ENCODE measurements at places on chromosomes 12 and 14. TPM values are rescaled to one million over a fixed set of nuclear protein-coding genes. Genes with fewer than 3 reads are reported as not detected.

- no peak overlapping the region for H3K4me3 ChIP-seq
- no peaks in the 10 kb centered on the region for H3K27me3 ChIP-seq
- no peaks in the 10 kb centered on the region for H3K4me1 ChIP-seq
- no peak for DNase-seq
Measured at GRCh38 chr12:110858848-110859247, 12.1 kb downstream of the CCDC63 start.

DNA sequence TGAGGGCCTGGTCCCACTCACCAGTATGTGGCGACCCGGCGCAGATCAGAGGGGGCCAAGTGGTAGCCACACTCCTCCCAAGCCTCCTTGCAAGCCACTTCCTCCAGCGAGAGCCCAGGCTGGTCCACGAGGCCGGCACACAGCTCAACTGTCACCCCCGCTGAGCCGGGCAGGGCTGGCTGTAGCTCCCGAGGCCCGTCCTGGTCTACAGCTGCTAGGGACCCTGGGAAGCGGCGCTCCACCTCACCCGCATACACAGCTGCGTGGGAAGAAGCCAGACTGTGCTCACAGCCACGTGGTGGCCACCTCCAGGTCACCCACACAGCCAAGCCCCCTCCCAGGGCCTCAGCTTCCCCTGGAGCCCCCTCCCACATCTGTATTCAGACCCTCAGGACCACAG lies 4.6 kb downstream of the NUDT14 start:
- H3K4me1 ChIP-seq = peaks cover 8% of the 10 kb centered on the region
- no peak overlapping the region for H3K27ac ChIP-seq
- no peaks in the 10 kb centered on the region for H3K36me3 ChIP-seq

DNA sequence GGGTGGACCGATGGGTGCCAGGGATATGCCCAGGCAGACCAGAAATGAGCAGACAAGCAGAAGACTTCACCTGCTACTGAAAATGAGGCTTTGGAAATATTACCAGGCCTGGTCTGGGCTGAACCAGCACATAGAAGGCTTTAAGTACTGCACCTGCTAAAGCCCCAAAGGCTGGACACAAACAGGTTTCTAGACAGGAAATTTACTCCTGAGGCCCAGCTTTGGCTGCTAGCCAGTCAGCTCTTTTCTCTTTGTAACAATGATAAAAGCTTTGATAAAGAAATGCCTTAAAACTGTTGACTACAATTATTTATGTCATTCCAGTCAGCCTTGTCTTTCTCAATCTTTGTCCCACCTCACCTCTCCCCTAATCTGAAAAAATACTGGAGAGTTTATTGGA lies 228.9 kb upstream of the EGLN3 start:
- H3K36me3 ChIP-seq = no peaks in the 10 kb centered on the region
- H3K27me3 ChIP-seq = no peaks in the 10 kb centered on the region
- no peak overlapping the region for H3K27ac ChIP-seq
- no peak for DNase-seq
- H3K4me3 ChIP-seq = no peak overlapping the region

- H3K27ac ChIP-seq = peak overlapping the region; percentile 46
- DNase-seq = peak; percentile 36
- H3K27me3 ChIP-seq = no peaks in the 10 kb centered on the region
- H3K36me3 ChIP-seq = no peaks in the 10 kb centered on the region
- no peak overlapping the region for H3K4me3 ChIP-seq
- peaks cover 24% of the 10 kb centered on the region for H3K4me1 ChIP-seq
Measured at GRCh38 chr14:90624732-90625400, 191.4 kb downstream of the TTC7B start.

DNA sequence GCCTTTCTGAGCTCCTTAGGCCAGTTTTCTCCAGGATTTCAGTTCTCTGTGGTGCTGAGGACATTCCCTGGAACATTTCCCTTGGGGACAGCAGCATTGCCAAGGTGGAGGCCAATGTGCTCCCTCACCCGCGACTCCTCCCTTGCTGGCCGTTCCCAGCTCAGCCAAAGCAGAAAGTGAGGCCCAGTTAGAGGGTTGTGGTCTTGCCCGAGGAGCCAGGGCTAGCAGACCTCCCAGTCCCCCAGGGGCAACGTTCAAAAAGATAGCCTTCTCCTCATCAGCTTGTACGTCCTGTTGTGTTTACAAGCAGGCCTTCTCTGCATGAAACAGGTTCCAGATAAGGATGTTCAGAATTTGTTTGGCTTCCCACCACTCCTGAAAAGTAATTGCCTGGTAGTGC lies 78.4 kb downstream of the SSPN start:
- peak overlapping the region; percentile 81 for H3K27ac ChIP-seq
- H3K4me1 ChIP-seq = peaks cover 31% of the 10 kb centered on the region
- no peak for DNase-seq
- H3K4me3 ChIP-seq = no peak overlapping the region

GRCh38 chr14:95833429-95833828 lies 43.2 kb upstream of the TUNAR start:
- no peaks in the 10 kb centered on the region for H3K36me3 ChIP-seq
- no peaks in the 10 kb centered on the region for H3K27me3 ChIP-seq
- H3K27ac ChIP-seq = no peak overlapping the region
- DNase-seq = no peak
- H3K4me1 ChIP-seq = no peaks in the 10 kb centered on the region

The KRT74 gene
- total RNA-seq = not detected

The SSTR1 gene
- 6.0 TPM for total RNA-seq

The RFX4 gene
- not detected for total RNA-seq

The SYNE3 gene
- 2.0 TPM for total RNA-seq

- no peaks in the 10 kb centered on the region for H3K36me3 ChIP-seq
- no peaks in the 10 kb centered on the region for H3K27me3 ChIP-seq
- DNase-seq = no peak
- no peaks in the 10 kb centered on the region for H3K4me1 ChIP-seq
- no peak overlapping the region for H3K27ac ChIP-seq
Measured at GRCh38 chr12:104656921-104657320, 200.2 kb downstream of the CHST11 start.

GRCh38 chr14:100778526-100778882 lies 47.4 kb upstream of the MEG3 start:
- no peaks in the 10 kb centered on the region for H3K27me3 ChIP-seq
- peaks cover 25% of the 10 kb centered on the region for H3K4me1 ChIP-seq
- no peak overlapping the region for H3K27ac ChIP-seq

- no peaks in the 10 kb centered on the region for H3K36me3 ChIP-seq
- H3K4me3 ChIP-seq = no peak overlapping the region
- H3K27ac ChIP-seq = no peak overlapping the region
- no peaks in the 10 kb centered on the region for H3K4me1 ChIP-seq
- no peaks in the 10 kb centered on the region for H3K27me3 ChIP-seq
Measured at GRCh38 chr12:45244561-45245343, 28.9 kb downstream of the ANO6 start.

GRCh38 chr12:96247563-96247962 lies 53.4 kb downstream of the ELK3 start:
- H3K4me1 ChIP-seq = no peaks in the 10 kb centered on the region
- H3K4me3 ChIP-seq = no peak overlapping the region
- no peaks in the 10 kb centered on the region for H3K27me3 ChIP-seq
- no peaks in the 10 kb centered on the region for H3K36me3 ChIP-seq
- H3K27ac ChIP-seq = no peak overlapping the region
- DNase-seq = no peak

The OTX2 gene
- total RNA-seq = not detected

The MYBPC1 gene
- total RNA-seq = 3.4 TPM

The NTF3 gene
- total RNA-seq = 5.0 TPM

The KRT2 gene
- total RNA-seq = not detected

The HOXC11 gene
- total RNA-seq = 1.5 TPM

DNA sequence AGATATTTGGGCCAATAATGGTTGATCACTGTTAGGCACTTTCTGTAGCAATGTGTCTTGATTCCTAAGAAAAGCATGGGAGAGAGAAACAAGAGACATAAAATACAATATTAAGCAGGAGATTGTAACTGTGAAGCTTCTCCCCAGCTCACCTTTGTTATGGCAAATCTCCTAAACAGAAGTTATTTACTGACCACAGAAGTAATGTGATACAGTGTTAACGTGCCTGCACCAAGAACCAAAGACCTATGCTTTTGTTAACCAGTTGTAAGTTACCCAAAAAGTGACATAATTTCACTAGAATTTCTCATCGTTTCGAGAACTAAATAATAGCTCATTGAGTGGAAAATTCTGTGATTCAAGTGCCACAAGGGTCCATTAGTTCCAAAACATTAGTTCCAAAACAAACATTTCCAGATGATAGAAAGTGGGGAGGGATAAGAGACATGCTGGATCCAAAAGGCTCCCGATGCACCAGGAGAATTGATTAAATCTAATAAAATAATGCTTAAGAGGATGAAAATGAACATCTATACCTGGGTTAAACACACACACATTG lies 14.3 kb downstream of the RERG start:
- no peaks in the 10 kb centered on the region for H3K4me1 ChIP-seq
- no peaks in the 10 kb centered on the region for H3K27me3 ChIP-seq
- no peak for DNase-seq
- H3K27ac ChIP-seq = no peak overlapping the region

- H3K4me1 ChIP-seq = peaks cover 2% of the 10 kb centered on the region
- H3K27me3 ChIP-seq = no peaks in the 10 kb centered on the region
- H3K27ac ChIP-seq = peak overlapping the region; percentile 95
- H3K36me3 ChIP-seq = no peaks in the 10 kb centered on the region
- peak overlapping the region; percentile 60 for H3K4me3 ChIP-seq
Measured at GRCh38 chr14:65101631-65102440, 481 bp downstream of the MAX start.

The ACVRL1 gene
- total RNA-seq = 11.6 TPM

- no peak for DNase-seq
- H3K36me3 ChIP-seq = no peaks in the 10 kb centered on the region
- H3K27ac ChIP-seq = no peak overlapping the region
- no peaks in the 10 kb centered on the region for H3K4me1 ChIP-seq
Measured at GRCh38 chr12:113473400-113473799, 1.7 kb upstream of the LHX5 start.

DNA sequence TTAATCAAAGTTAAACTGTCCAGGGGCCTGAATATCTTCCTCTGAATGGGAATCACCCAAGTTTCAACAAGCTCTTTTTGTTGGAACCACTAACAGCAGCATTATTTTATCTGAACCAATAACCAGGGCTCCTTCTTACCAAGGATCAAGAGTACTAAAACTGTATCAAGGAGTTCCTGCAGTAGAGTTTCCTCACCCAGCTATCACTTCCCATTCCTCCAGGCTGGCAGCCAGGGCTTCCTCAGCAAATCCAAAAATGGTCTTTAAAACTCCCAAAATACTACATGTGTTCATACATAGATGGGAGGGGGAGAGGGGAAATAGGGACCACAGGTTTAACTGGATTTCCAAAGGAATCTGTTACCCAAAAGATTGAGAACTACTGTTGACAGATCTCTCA lies 10.5 kb downstream of the FMNL3 start:
- H3K27me3 ChIP-seq = no peaks in the 10 kb centered on the region
- no peaks in the 10 kb centered on the region for H3K36me3 ChIP-seq
- H3K27ac ChIP-seq = no peak overlapping the region
- DNase-seq = no peak
- H3K4me1 ChIP-seq = peaks cover 4% of the 10 kb centered on the region
- H3K4me3 ChIP-seq = no peak overlapping the region

- no peaks in the 10 kb centered on the region for H3K27me3 ChIP-seq
- no peak for DNase-seq
- H3K4me3 ChIP-seq = no peak overlapping the region
Measured at GRCh38 chr14:53054457-53054856, 98.7 kb downstream of the DDHD1 start.

The KCNC2 gene
- total RNA-seq = 0.07 TPM

GRCh38 chr14:25431211-25432076 lies 381.5 kb upstream of the STXBP6 start:
- no peaks in the 10 kb centered on the region for H3K4me1 ChIP-seq
- no peak overlapping the region for H3K27ac ChIP-seq
- H3K27me3 ChIP-seq = no peaks in the 10 kb centered on the region
- H3K4me3 ChIP-seq = no peak overlapping the region

The B3GNT4 gene
- 0.13 TPM for total RNA-seq

DNA sequence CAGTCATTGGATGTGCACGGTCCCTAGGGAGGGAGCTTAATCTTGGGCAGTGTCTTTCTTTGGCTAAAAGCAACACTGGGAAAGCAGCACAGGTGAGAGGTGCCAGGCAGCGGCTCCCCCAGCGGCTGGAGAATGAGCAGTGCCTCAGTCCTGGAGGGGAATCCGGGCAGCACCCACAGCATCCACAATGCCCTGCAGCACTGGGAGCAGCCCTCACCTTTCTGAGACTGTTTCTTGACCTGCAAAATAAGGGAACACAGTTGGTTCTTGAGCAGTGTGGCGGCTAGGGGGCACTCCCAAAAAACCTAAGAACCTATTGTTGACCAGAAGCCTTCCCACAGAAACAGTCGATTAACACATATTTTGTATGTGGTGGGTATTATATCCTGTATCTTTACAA lies 75.8 kb downstream of the SINHCAF start:
- H3K27me3 ChIP-seq = no peaks in the 10 kb centered on the region
- H3K27ac ChIP-seq = no peak overlapping the region
- H3K4me3 ChIP-seq = no peak overlapping the region
- H3K36me3 ChIP-seq = no peaks in the 10 kb centered on the region
- no peaks in the 10 kb centered on the region for H3K4me1 ChIP-seq
- no peak for DNase-seq
